ENCODE measurements at places on chromosomes 12 and 14.
A peak's percentile ranks its signal among the peaks of the same experiment; 100 is the strongest.

- DNase-seq: no peak
Measured at GRCh38 chr14:67765192-67765834, 51.1 kb downstream of the ZFYVE26 start.

- DNase-seq: peak; percentile 4
Measured at GRCh38 chr12:94561943-94562411, 88.4 kb downstream of the TMCC3 start.

DNA sequence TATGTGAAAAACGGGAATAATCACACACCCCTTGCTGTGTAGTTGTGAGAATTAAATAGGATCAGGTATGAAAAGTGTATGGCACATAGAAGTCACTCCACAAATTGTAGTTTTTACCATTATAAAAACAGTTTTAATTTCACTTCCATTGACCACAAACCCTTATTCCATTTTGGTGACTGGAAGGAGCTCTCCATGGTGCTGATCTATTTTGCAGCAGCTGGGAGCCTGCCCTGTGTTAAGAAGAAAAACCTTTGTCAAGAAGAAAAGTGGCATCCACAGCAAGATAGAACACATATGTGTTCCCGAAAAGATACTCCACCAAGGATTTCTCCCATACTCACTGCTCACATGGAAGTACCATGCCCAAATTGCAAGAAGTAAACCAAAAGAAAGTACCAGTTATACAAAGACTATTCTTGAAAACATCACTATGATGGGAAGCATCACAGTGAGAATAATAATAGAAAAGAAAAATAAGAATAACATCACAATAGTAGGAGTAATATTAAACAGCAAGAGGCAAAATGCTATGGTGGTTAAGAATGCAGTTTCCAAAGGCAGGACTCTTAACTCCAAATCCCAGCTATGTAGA is 58.7 kb downstream of the TUNAR start:
- DNase-seq: no peak

DNA sequence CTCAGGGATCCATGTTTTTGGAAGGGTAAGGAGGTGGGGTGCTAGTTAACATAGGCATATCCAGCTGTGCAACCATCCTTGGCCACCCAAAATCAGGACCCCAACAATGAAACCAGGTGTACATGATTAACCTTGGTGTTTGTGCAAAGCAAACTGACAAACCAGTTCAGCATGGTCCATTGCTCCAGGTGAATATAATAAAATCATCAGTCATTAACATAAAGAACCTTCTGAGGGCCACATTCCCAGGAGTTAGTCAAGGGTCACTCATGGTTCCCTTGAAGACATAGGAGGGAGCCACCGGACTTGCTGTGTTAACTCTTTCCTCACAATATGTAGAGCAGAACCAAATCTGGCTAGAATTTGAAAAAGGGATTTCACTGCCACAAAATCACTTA is 17.8 kb downstream of the SLC38A2 start:
- DNase-seq: no peak

DNA sequence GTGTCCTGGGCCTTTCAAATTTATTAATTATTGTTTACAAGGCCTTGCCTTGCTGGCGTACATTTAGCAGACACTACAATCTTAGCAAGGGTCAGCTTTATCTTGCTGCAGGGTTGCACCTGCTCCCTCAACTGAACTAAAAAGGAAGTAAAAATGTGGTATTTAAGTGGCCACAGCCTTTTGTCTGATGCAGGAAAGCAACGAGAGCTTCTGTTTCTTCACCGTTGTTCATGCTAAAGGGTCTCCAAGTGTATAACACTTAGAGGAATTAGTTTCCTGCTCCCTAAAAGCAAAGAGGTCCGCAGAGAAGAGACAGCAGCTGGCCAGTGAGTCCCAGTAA is 62.8 kb upstream of the EGLN3 start:
- no peak for DNase-seq

DNA sequence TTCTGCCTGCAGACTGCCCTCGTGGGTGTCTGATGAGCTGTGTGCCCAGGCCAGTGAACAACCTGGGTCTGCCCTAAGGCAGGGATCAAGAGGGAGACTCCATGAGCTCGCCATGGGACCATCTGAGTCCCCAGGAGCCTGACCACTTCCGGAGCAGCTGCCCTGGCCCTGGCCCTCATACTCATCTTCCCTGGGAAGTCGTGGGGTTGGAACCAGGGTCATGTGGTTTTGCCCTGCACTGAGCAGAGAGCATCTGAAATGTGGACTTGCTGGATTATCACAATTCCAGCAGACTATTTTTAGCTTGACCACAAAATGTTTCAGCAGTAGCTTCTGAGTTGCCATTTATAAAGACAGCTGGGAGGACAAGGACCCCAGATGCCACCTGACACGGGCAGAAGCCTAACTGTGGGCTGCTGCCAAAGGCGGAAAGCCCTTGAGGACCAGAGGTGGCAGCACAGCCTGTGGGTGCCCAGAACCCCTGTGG is 6.7 kb downstream of the BTBD6 start:
- no peak for DNase-seq

- no peak for DNase-seq
Measured at GRCh38 chr12:49553512-49554088, 14.3 kb downstream of the MCRS1 start.

DNA sequence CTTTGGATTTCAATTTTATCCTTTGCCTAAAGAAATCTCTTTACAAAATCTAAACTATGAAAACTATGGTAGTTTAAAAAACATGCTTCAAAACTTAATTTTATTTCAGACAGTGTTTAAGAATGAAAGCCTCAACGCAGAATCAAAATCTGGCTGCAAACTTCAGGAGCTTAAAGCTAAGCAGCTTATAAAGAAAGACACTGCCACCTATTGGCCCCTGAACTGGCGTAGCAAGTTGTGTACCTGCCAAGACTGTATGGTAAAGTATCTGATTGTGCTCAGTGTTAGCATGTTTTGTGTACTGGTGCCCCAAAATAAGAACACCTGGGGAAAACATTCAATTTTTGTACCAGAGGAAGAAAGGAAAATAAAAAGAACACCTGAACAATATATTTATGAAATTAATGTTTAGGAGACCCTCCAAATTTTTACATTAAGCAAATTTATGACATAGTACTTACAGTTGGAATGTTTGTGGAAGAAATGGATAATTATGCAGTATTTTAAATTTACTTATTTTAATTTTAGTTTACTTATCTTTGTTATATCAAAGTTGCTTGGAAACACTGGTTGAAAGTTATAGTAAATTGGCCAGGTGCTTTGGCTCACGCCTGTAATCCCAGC is 12.2 kb downstream of the UBR7 start:
- peak; percentile 32 for DNase-seq

DNA sequence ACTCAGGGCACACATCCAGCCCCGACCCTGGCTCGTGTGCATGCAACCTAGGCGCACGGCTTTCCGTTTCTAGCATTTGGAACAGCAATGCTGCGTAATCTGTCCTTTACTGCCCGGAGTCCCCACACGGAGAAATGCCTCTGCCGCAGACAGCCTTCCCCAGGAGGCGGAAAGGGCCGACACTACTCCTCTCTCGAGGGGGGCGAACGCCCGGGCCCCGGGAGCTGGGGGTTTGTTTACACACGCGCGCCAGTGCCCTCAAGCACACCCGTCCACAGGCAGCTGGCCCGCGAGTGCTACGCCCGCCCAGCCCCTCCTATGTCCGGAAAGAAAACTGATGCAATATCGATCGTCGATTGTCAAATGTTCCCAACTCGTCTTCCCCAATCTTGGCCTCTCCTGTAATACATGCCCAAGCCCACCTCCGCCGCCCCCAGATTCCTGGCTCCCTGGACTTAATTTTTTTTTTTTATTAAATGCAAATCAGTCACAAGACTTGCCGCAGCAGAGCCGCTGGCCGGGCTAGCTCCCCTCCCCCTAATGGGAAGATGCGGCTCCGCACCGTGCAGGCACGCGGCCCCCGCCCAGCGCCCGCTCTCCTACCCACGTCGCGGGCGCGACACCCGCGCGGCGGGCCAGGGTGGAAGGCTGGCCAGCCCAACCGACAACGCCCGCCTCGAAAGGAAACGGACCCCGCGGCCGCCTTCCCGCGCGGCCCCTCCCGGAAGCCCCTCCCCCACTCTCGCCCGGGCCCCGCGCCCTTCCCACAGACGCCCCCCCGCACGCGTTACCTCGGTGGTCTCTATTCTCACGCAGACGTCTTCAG is 642 bp downstream of the SLC38A2 start:
- peak; percentile 59 for DNase-seq

- DNase-seq: no peak
Measured at GRCh38 chr12:65535946-65536345, 257.5 kb downstream of the MSRB3 start.

DNA sequence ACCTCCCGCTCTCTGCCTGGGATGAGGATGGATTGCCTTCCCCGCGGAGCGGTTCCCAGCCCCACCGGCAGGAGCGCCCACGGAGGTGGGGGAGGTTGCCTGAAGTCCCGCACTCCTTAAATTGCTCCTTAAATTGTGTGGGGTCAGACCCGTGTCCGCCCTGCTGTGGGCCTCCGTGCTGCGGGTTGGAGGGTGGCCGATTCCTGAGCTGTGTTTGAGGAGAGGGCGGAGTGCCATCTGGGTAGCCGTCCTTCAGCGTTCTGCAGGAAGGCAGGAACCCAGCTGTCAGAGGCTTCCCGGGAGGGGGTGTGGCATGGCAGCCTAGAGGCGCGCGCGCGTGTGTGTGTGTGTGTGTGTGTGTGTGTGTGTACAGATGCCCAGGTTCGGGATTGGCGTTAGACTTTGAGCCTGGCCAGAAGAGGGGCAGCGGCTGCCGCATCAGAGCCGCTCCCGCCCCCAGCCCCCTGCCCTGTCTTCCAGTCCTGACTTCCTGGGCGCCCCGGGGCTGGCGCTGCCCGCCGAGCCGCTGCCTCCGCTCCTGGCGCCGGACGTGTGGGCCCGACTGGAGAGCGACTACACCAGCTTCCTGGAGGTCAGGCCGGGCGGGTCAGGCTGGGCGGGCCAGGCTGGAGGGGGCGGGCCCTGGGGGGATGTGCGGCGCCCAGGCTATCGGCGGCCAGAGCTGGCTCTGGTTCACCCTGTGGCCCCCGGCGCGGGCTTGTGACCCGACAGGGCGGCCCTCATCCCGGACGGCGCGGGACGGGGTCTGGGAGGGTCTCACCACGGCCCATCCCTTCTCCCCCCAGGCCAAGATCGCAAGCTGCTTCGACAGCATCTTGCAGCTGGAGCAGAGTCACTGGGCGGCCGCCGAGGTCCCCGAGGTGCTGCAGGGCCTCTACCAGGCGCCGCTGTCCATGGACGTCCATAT is 9.2 kb downstream of the EXOC3L4 start:
- DNase-seq: no peak

- DNase-seq: no peak
Measured at GRCh38 chr14:72631401-72631800, 262.5 kb downstream of the DPF3 start.

- DNase-seq: no peak
Measured at GRCh38 chr12:114776731-114777442, 92.9 kb upstream of the TBX3 start.

GRCh38 chr12:31822761-31823160 is 93.9 kb upstream of the AMN1 start:
- no peak for DNase-seq

DNA sequence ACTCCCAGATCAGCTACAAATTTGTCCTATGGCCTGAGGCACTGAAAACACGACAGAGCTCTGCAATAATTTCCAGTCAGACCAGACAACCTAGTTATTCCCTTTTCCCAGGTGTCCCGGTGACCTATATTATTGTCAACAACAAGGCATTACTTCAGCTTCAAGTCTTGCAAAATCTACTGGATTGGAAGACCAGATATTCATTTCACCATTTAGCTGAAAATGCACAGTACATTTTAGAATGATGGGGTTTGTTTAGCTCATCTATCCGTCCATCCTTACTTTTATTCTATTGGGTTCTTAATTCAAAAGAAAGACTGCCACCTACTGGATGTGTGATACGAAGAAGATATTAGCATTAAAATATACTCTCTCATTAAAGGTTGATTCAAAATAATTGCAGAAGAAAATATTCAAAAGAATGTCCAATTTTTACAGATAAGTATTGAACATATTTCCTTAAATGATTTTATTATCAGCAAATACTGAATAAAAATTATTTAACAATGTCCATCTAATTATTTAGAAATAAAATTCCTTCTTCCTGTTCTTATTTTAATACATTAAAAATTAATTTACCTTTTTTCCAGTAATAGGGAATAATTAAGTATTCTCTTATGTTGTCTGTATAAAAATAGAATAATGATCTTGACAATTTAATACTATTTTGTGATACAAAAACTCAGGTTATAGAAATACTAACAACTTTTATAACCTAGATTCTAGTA is 244.9 kb upstream of the LRIG3 start:
- DNase-seq: no peak

DNA sequence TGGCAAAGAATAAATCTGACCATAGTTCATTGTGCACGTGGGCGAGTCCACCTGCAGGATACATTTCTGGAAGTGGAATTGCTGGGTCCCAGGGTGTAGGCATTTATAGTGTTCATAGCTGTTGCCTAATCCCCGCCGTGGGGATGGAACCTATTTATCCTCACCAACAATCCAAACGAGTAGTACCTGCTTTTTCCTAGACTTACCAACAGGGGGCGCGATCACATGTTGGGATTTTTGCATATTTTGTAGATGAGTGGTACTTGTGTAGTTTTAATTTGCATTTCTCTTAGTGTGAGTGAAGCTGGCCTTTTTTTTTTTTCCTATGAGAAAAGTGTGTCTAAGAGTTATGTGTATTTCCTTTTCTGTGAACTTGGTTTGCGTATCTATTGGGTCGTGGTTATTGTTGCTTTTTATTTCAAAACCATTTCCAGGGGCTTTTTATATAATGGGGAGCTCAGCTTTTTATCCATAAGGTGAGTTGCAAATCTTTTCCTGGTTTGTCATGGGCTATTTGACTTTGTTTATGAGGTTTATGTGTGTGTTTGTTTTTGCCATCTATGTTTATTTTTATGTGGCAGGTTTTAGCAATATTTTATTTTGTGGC is 67.2 kb downstream of the CCDC92 start:
- peak; percentile 54 for DNase-seq

DNA sequence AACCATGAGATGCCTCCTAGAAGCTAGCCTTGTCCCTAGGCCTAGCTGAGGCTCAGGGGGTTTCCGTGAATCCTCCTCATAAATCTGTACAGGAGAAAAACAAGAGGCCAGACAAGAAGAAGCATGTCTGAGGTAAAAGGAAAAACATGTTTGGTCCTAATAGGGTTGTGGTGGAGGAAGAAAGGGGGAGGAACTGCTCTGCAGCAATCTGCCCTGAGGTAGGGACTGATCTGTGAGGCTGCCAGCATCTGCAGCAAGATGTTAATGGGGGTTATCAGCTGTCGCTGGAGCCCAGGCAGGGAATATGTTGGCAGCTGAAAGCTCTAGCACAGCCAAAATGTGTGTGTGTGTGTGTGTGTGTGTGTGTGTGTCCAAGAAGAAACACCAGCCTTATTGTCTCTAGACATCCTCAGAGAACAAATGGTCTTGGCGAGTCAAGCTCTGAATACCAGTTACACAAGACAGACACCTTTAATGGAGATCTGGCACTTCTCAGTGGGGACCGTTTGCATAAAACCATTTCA is 218.5 kb downstream of the NUAK1 start:
- DNase-seq: no peak

DNA sequence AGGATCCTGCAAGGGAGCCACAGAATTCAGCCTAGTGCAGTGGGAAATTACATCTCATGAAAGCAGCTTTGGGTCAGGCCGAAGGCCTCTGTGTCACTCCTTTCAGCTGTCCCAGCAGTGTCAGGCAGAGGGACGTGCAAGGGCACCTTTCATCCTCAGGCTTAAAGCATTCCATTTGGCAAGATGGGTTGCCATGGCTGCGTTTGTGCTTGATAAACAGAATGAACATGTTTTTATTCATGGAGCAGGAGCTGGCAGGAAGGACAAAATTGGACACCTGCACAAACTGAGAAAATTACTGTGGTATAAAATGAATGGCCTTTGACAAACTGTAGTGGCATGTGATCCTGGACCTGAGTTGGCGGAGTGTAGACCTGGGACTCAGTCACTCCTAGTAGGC is 29.4 kb downstream of the ACAD10 start:
- DNase-seq: no peak
